Fibroblast of skin of back (primary cell): ENCODE measurements at places on chromosomes 2 and 18.

DNA sequence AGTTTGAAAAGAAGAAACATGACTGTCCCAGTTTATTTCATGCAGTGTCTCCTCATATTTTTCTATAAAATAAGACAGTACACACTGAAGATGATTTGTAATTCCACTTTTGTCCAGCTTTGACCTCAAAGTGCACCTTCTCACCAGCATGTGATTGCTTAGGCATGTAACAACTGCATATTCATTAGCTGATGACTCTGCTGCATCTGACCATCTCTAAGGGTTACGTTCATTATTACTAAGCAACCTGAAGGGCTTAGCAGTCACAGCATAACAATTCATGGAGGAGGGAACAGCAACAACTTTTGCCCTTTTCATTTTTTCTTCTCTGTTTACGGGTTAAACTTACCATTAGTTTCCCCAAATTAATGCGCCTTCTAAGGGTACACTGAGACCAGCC, 330.6 kb upstream of the PIK3C3 start:
- DNase-seq: no peak

- DNase-seq: no peak
Observed at GRCh38 chr2:144324446-144325045, 195.4 kb downstream of the ZEB2 start.

DNA sequence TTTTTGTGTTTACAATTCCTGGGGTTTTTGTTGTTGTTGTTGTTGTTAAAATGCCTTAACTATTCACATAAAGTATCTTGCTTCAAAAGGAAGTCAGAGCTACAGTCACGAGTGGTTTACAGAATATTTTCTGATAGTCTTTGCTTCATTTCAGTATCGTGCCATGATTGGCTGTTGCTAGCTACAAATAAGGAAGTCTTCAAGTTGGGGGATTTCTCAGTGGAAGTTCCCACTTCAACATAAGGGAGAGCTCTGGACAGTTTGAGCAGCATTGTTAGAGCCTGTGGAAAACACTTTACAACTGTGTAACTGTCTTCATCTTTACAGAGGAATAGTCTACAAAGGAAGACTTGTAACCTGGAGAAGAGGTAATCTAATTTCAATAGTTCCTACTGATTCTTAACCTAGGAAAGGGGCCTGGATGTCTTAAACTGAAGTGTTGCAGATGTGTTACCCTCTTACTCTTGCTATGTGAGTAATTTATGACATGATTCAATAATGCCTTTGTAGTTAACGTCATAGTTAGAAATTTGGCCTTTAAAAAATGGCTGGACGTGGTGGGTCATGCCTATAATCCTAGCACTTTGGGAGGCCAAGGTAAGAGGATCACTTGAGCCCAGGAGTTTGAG, 23.4 kb upstream of the TANK start:
- peak; percentile 9 for DNase-seq

DNA sequence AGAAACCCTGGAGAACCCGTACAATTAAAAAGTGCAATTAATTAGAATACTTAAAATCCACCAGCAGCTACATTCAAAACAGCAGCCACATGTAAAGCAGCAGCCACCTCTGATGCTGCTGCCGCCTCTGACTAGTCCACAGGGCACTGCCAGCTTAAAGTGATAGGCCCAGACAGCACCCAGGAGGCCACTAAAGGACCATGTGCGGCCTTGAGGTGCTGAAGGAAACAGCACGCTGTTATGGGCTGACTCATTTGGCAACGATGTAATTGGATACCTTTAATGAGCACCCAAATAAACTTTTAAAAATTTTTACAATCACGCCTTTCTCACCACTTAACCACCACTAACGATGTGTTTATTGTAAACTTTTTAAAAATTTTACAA, 209.3 kb upstream of the NCKAP5 start:
- DNase-seq: no peak

DNA sequence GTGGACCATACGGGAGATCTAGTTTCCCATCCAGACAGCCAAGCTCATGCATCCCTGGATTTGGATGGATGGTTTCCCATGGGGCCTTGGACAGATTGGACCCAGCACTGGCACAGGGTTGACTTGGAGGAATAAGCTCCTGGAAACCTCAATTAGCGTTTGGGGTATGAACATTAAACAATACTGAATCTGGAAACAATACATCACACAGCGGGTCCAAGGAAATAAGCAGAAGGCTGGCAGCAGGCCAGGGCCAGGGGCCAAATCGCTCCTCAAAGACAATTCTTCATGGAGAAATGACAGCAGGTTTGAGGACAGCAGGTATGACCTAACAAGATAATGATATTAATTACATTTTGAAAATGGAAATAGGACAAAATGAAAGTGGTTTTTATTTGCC, 540.6 kb downstream of the RIT2 start:
- DNase-seq: no peak

DNA sequence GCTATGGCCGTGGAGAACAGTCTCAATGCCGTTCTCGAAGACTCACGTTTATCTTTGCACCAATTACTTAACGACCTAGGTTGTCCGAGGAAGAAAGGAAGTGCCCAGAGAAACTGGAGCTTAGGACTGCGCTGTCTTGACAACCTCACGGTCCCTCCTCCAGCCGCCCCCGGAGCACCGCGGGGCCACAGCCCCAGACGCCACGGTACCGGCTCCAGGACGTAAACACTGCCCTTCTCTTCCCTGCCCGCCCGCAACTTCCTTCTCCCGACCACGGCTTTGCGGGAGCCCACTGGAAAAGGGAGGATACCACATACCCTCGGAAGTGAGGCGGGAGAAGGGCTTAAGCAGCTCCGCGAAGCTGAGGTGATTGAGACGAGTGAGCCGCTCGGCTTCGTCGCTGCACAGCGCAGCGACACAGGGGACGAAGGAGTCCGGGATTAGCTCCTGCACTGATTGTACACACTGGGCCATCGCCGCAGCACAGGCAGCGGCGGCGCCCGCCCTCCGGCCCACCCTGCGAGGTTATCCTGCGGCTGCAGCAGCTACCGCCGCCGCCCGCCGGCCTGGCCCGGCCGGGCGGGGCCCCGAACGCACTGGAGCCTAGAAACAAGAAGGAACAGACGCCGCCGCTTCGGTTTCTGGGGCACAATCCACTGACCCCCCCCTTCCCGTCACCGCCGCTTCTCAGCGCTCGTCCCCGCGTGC, 483 bp downstream of the TRAPPC8 start:
- DNase-seq: peak; percentile 35

DNA sequence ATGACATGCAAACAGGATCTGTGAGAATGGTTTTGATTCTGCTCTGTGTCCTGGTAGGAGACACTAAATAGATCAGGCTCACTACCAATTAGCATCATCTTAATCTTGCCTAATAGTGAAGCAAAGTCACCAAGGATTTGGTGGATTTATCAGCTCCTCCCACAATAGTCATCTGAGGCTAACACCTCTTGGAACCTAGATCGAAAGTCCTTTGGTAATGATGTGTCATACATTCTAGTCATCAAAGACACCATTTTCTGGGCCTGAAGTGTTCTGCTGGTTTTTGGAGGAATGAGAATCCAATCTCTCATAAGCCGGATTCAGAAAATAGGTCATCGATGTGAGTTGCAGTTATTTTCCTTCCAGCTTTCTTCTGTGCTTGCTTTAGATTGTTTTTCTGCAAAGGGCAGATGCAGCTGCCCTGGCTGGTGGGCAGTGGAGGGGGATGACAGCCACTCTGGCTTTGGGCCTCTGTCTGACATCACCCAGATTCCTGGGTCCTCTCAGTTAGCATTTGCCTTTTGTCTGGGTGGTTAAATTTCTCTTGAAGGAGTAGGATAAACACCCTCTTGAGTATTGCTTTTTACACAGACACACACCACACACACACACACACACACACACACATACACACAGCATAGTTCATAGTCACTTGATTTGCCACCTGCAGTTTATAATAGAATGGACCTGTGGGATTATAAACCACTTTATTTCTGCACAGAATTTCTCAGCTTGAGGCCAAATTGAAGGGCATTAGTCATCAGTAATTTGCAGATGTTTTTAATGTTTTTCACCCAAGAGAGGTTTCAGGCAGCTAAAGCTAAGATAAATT, at the start of gene MYO3B:
TSS of gene MYO3B (plus strand) at position 198 of the 832 bp plus-strand sequence. CDS start at position 339, 141 bp downstream.
- peak; percentile 27 for DNase-seq

DNA sequence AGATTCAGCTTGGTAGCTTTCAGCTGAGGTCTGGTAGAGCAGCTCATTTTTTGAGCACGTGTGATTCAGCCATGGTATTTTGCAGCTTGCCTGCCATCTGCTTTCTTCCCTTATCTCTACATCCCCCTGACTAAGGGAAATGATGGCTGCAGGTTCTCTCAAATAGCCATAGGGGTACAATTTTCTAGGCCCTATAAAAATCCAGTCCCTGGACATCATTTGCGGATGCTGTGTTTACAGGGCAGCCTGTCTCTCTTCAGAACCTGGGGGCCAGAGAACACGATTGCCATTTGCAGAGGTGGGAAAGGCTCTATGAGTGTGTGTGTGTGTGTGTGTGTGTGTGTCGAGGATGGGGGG, 442.7 kb upstream of the MEIS1 start:
- DNase-seq: no peak

DNA sequence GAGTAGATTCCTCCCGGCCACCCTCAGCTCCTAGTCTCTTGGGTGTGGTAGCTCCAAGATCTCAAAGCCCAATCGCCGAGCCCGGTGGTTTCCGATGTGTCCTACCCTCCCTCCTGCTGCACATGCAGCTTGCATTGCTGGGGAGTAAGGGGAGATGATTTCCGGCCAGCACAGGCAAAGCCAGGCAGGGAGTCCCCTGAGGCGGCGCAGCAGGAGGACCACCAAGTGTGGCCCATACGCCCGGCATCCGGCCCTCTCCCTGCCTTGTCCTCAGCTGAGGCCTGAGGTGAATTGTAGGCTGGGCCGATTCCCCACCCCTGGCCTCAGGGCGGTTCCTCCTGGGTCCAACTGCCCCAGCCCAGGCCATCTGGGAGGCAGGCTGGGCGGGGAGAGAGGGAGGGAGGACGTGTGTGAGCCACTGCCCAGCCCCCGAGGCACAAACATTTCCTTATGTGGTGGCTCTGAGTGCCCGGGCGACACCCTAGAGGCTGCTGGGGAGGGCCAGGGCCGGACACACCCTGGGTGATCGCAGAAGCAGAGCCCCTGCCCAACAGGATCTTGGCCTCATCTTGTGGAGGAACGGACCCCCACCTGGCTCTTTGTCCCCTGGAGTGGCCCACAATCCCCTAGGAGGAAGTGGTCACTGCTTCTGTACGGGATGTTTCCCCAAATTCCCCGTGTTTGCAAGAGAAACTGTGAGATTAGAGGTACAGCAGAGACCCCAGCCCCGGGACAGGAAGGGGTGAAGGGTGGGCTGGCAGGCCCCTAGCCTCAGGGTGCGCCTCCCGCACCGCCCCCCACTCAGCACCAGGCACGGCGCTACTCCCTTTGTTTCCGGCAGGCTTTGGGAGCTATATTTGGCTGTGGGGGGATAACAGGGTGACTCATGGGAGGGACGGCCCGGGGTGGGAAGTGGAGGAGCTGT, 41.9 kb upstream of the PTMA start:
- peak; percentile 99 for DNase-seq

DNA sequence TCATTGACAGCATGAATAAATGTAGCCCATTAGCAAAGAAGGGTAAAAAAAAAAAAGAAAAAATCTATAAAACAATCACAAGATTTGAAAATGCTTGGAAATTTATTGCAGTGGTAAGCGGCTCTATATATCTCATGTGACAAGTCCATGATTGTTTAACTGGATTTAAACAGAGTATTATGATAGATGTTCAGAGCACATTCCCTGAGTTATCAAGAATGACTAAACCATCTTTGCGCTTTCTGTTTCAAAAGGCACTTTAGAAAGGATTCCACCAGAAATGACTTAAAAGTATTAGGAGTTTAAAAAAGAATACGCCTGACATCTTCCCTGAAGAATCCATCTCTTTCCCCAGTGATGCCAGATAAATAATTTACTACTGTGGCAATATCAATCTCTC, 409.5 kb upstream of the UBE2E3 start:
- peak; percentile 7 for DNase-seq

DNA sequence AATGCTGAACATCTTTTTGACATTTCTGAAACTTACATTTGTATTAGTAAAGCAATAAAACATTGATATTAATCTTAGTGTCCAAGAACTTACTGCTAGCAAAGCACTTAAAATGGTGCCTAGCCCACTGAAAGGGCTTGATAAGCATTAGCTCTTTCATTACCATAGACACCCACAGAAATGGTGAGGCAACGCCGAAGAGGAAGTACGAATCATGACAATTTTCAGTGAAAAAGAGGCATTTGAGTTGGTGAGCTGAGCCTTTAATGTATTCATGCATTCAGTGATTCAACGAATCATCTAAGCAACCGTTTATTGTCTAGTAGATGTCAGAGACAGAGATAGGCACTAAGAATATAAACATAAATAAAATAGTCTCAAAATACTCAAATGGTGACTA, 101.1 kb downstream of the PIGN start:
- no peak for DNase-seq

- no peak for DNase-seq
Observed at GRCh38 chr2:28586867-28587266, 91.0 kb downstream of the PLB1 start.

- no peak for DNase-seq
Observed at GRCh38 chr2:128710729-128711128, 392.1 kb upstream of the HS6ST1 start.

DNA sequence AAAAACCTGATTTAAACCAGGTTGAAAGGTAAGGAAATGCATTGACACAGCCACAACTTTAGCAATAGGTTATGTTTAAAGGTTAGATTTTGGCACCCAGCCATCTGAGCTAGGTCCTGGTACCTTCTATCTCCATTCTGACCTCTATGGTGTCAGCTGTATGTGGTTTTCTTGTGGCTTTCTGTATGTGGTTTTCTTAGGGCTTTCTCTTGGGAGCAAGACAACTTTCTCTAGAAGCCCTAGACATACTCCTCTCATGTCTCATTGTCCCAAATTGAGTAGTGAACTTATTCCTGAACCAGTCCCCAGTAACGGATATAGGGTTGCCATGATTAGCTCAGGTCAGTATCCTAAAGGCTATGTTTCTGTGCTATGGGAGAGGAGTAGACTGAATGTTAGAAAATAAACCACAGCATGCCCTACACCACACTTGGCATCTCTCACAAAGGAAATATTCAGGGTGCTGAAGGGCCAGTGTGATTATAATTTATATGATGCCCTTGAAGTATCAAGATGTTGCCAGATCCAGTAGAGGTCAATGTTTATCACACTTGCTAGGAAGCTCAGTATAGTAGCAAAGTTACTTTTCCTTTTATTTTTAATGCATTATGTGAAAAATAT, 176.1 kb downstream of the CAPN13 start:
- peak; percentile 46 for DNase-seq

DNA sequence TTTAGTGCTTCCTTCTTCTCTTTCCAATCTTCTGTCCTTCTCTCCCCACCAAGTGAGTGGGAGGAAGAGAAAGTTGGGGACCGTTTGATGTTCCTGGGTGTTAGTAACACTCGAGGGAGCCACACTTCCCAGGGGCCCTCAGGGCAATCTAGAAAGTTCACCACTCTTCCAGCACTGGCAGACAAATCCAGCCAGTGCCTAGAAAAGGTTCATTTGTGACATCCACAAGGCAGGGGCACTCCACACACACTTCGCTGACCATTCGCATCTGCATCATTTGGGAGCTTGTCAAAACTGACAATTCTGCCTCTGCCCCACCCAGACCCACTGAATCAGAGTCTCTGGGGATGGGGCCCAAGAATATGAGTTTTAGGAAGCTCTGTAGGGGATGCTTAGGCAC, 86.8 kb upstream of the ST3GAL5 start:
- DNase-seq: no peak

GRCh38 chr2:234835738-234836137, 116.1 kb upstream of the SH3BP4 start:
- DNase-seq: no peak

- no peak for DNase-seq
Observed at GRCh38 chr2:141041281-141041680, 1089.5 kb downstream of the LRP1B start.
